Thyroid gland (tissue), 4 donors: ENCODE measurements at places on chromosomes 3 and 15. TPM values are rescaled to one million over a fixed set of nuclear protein-coding genes. Genes with fewer than 3 reads are reported as not detected.

MAGEL2 gene
- 0.13 TPM for total RNA-seq

IL5RA gene
- not detected for total RNA-seq

CCDC71 gene
- total RNA-seq: 63.7 TPM

C3orf20 gene
- not detected for total RNA-seq

PLCH1 gene
- 4.3 TPM for total RNA-seq

MESP1 gene
- 1.9 TPM for total RNA-seq

VIPR1 gene
- total RNA-seq: 117 TPM

SLC28A1 gene
- total RNA-seq: not detected
